Neural progenitor cell (in vitro differentiated cells): ENCODE measurements at places on chromosomes 7 and 10.

DNA sequence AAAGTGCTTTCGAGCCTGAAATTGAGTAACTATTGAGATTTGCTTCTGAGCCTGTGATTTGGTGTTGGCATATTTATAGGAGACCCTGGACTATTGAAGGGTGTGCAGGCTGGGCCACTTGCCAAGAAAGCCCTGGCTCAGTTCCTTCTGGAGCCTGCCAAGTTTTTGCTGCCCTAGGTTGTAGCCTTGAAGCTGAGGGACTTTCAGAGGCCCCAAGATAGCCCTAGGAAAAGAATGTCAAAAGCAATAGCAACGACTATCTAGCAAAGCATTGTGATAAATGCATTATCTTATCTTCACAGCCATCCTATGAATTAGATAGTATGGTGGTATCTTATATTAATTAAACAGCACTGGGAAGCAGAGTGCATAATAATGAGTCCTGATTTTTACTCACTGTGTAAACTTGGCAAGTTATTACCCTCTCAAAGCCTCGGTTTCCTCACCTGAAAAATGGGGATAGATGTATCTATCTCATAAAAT lies 473.7 kb upstream of the PODXL start:
- DNase-seq = no peak

DNA sequence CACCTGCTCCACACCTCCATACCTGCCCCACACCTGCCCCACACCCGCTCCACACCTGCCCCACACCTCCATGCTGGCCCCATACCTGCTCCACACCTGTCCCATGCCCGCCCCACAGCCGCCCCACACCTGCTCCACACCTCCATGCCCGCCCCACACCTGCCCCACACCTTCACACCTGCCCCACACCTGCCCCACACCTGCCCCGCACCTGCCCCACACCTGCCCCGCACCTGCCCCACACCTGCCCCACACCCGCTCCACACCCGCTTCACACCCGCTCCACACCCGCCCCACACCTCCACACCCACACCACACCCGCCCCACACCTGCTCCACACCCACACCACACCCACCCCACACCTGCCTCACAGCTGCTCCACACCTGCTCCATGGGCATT lies 53.0 kb downstream of the PARP12 start:
- DNase-seq = no peak

- no peak for DNase-seq
Observed at GRCh38 chr7:157522189-157522588, 185.4 kb downstream of the DNAJB6 start.

DNA sequence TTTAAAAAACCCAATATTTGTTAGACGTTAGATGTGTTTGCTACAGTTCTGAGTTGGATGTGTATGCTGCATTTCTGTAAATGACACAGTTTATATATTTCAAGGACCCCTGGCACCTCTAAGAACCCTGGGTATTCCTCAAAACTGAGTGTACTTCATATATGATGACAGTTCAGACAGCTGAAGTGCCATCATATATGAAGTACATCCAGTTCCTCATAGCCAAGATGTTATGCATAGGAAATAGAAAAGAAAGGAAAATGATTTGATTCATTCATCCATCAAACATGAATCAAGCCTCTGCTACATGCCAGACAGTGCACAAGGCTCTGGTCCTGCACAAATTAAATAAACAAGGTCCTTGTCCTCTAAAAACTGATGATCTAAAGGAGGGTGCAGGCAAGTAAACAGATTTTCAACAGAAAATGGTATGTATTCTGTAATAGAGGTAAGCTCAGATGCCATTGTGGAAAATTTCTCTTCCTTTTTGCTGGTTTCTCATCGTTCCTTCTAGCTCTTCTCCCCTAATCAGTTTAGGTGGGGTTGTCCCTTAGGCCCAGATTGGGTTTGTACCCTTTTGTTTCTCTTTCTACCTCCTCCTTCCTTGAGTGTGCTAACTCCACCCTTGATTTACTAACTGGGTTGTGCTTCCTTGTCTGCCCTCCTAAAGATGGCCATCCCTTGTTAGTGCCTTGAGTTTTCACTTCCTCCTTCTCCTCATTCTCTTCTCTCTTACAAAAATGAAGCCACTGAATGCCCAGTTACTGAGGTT lies 25.3 kb upstream of the SMIM30 start:
- no peak for DNase-seq

GRCh38 chr7:103598326-103598905 lies 152.4 kb upstream of the SLC26A5 start:
- DNase-seq = no peak

DNA sequence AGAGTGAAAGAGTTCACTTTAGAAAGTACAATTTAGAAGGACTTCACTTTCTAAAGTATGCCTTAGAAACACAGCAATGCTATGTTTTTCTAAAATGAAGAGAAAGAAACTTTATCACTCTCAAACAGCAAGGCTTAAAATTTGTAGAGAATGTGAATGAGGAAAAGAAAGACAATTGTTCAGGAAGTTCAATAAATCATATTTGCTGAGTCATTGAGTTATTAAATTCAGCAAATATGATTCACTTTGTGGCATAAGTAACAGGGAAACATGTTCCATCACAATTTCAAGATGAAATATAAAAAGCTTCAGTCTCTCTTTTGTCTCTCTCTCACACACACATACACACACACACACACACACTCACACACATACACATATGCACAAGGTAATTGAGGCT lies 187.9 kb downstream of the PCDH15 start:
- DNase-seq = no peak
